ENCODE measurements at places on chromosomes 7 and 10.

DNA sequence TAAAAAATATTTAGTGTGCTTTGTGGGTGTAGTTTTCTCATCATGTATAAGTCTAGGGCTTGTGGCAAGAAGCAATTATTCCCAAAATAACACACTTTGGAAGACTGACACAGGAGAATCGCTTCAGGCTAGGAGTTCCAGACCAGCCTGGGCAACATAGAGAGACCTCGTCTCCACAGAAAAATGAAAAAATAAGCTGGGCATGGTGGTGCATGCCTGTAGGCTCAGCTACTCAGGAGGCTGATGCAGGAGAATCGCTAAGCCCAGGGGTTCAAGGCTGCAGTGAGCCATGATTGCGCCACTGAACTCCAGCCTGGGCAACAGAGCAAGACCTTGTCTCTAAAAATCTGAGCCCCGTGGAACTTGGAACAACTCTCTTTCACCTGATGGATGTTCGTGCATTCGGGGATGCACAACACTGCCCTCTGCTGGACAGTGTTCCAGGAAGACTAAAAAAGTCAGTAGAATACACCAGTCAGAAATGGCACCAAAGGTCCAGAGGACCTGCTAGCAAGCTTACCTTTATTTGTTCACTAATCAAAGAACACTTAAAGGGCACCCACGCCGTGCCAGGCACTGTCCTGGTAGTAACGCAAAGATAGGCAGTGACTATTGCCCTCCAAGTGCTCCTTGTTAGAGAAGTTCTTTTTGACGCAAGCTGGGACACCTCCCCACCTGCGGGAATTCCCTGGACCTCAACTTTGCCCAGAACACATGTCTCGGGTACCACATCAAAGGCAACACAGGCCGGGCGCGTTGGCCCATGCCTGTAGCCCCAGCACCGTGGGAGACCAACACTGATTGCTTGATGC, 81.9 kb upstream of the CALN1 start:
- DNase-seq: peak; percentile 53

DNA sequence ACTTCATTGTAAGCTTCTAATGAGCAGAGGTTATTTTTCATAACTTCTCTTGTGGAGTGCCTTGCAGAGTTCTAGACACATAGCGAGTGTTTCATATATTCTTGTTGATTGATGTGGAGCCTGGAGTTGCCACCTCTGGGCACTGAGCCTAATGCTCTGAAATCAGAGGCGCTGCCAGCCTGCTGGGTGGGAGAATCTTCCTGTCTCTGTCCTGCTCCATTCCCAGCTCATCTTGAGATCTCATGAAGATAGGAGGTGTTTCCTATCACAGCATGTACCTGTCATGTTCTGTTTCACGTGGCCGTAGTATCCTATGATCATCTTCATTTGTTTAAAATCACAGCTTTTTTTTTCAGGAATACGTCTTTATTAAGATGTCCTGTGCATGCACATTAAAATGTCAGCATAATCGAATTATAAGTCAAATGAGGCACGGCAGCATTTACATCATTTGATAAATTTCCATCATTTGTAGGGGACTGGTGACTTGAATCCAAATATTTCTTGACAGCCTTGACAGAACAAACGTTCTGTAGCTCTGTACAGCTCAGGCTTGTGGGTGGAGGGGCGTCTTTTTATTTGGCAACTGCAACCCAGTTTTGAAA, 393.0 kb downstream of the PHTF2 start:
- no peak for DNase-seq

GRCh38 chr7:151368136-151368571, 26.5 kb downstream of the NUB1 start:
- peak; percentile 80 for DNase-seq

DNA sequence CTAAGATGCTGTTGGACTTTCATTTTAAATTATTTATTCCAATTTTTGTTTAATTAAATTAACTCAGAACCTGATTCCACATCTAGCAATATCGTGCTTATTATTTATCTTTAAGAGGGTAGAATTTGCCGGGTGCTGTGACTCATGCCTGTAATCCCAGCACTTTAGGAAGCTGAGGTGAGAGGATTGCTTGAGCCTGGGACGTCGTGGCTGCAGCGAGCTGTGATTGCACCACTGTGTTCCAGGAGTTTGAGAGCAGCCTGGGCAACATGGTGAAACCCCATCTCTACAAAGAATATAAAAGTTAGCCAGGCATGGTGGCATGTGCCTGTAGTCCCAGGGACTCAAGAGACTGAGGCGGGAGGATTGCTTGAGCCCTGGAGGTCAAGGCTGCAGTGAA, 47.8 kb downstream of the ZFAND4 start:
- no peak for DNase-seq

- no peak for DNase-seq
Measured at GRCh38 chr7:26233902-26234511, 32.5 kb downstream of the CBX3 start.

DNA sequence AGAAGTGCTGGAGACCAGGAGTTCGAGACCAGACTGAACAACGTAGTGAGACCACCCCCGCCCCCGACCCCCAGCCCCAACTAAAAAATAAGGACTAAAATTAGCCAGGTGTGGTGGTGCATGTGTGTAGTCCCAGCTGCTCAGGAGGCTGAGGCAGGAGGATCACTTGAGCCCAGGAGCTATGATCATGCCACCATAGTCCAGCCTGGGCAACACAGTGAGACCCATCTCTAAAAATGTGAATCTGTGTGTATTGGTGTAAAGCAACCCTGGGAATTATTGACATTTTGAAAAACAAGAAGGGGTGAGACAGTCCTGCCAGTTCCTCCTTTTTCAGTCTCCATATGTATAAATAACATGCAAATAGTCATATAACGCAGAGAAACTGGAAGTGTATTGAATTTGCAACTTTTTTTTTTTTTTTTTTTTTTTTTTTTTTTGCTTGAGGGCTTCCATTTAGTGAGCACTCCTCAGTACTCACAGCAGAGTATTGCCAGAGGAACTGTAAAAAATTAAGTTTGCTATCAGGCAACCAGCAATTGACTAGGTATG, 3.4 kb upstream of the ITGB1 start:
- DNase-seq: no peak

GRCh38 chr7:26182283-26182682, 18.3 kb downstream of the HNRNPA2B1 start:
- no peak for DNase-seq

DNA sequence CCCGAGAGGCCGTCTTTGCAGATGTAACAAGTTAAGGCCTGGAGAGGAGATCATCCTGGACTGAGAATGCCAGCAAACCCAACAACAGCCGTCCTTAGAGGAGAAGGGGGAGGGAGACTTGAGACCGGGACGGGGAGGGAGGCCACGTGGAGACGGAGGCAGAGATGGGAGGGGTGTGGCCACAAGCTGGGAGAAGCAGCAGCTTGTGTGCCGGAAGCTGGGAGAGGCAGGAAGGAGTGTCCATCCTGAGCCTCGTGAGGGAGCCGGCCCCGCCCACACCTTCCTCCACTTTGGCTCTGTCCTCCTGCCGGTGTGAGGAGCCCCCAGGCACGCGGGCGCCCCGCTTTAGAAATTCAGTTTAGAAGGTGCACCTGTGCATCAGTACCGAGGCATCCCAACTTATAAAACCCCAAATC, 95.7 kb downstream of the DNAJB6 start:
- peak; percentile 80 for DNase-seq

- no peak for DNase-seq
Measured at GRCh38 chr10:62746951-62747729, 57.4 kb upstream of the ADO start.

GRCh38 chr7:43791-44540, 148.4 kb upstream of the FAM20C start:
- no peak for DNase-seq

- DNase-seq: no peak
Measured at GRCh38 chr7:100154651-100155491, 3.7 kb downstream of the TRAPPC14 start.
